ENCODE measurements at places on chromosomes 6 and 20. TPM values are rescaled to one million over a fixed set of nuclear protein-coding genes. Genes with fewer than 3 reads are reported as not detected.

GRCh38 chr20:3452136-3452535 is 18.7 kb upstream of the ATRN start:
- no peak overlapping the region for H3K4me3 ChIP-seq
- H3K27me3 ChIP-seq: no peaks in the 10 kb centered on the region
- H3K4me1 ChIP-seq: no peaks in the 10 kb centered on the region
- H3K36me3 ChIP-seq: no peaks in the 10 kb centered on the region
- H3K27ac ChIP-seq: no peak overlapping the region

DNA sequence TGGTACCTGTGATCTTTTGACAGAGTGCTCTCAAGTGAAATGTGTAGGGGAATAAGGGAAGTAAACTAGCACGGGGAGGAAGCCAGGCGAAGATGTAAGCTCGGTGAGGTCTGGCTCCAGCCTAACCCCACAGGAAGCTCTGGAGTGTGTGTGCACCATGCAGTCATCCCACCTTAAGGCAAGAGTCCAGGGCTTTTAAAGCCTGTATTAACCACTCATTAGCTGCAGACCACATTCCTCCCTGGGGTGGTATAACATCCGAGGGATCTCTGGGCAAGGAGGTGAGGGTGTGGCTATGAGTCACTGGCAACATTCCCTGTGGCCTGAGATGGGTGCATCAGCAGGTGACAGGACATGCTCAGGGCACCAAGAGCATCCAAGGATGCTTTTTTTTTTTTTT is 12.5 kb upstream of the RANBP9 start:
- no peaks in the 10 kb centered on the region for H3K27me3 ChIP-seq
- H3K4me1 ChIP-seq: no peaks in the 10 kb centered on the region
- H3K4me3 ChIP-seq: no peak overlapping the region
- no peaks in the 10 kb centered on the region for H3K36me3 ChIP-seq
- DNase-seq: no peak
- no peak overlapping the region for H3K27ac ChIP-seq

Gene LINC00237
- not detected for total RNA-seq

DNA sequence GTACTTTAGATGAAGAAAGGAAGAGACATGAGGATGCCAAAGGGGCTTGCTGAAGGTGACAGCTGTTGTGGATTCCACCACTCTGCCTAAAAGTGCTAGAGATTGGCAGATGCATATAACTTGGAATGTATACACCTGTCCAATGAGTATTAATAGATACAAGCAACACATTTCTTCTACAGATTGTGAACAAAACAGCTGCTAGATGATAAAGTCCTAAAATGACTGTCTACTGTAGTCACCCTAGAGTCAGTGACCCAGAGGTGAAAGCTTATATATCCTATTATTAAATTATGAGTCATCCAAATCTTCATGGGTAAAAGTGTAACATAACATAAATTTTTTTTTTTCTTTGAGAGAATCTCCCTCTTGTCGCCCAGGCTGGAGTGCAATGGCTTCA is 5.2 kb downstream of the RNF217 start:
- no peaks in the 10 kb centered on the region for H3K27me3 ChIP-seq
- peak overlapping the region; percentile 99 for H3K27ac ChIP-seq
- H3K4me3 ChIP-seq: peak overlapping the region; percentile 8
- no peaks in the 10 kb centered on the region for H3K36me3 ChIP-seq
- peaks cover 76% of the 10 kb centered on the region for H3K4me1 ChIP-seq

DNA sequence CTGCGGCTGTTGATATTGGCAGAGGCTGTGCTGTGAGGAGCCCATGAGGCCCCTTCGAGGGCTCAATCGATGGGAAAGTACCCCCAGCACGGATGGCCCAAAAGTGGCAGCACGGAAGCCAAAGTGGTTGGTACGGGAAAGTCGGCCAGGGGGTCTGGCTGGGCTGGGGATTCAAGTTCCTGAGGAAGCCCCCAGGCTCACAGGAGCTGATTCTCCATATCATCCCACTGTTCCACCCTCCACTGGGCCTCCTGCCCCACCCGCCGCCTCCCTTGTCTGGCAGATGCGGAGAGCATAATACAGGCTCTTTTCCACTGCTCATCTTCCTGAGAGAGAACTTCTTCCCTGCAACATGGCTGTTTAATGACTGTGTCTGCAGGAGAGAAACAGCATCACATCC is 217.8 kb upstream of the CST7 start:
- no peak overlapping the region for H3K4me3 ChIP-seq
- no peak for DNase-seq
- H3K36me3 ChIP-seq: no peaks in the 10 kb centered on the region
- no peak overlapping the region for H3K27ac ChIP-seq
- peaks cover 7% of the 10 kb centered on the region for H3K4me1 ChIP-seq

Gene TBPL1
- 6.6 TPM for total RNA-seq

Gene ID4
- 9.1 TPM for total RNA-seq

DNA sequence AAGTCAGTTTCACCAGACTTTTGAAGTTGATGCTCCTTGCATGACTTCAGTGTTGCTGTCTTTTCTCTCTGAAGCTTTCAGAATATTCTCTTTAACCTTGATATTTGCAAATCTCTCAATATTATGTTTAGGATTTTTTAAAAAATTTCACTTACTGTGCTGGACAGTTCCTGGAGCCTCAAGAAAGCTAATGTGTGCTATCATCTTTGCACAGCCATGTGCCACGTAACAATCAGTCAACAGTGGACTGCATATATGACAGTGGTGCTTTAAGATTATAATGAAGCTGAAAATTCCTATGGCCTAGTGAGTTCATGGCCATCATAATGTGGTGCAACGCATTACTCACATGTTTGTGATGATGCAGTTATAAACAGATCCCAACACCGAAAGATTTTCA is 59.1 kb upstream of the OGFRL1 start:
- no peak overlapping the region for H3K27ac ChIP-seq
- H3K36me3 ChIP-seq: no peaks in the 10 kb centered on the region
- H3K27me3 ChIP-seq: no peaks in the 10 kb centered on the region
- H3K4me3 ChIP-seq: no peak overlapping the region

- H3K36me3 ChIP-seq: no peaks in the 10 kb centered on the region
- DNase-seq: peak; percentile 28
- no peaks in the 10 kb centered on the region for H3K4me1 ChIP-seq
- no peak overlapping the region for H3K4me3 ChIP-seq
- H3K27me3 ChIP-seq: no peaks in the 10 kb centered on the region
- no peak overlapping the region for H3K27ac ChIP-seq
Observed at GRCh38 chr6:168122011-168122410, 43.0 kb upstream of the FRMD1 start.

DNA sequence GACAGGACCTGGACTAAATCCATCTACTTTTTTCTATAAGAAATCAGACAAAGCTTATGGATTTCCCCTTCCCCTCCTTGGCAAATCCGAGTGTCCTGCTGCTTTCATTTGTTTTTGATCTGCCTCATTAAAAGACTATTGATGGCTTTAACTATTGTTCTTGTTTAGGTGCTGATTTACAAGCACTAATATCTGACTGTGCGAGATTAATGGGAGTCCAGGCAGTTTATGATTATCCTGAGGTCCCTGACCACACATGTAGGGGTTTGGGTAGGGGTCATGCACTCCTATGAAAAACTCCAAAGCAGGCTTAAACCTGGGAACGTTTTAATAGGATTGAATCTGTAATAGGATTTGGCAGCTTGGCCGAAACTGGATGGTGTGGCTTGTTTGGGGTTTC is 317.5 kb upstream of the POU3F2 start:
- H3K27ac ChIP-seq: no peak overlapping the region
- no peak overlapping the region for H3K4me3 ChIP-seq
- H3K27me3 ChIP-seq: no peaks in the 10 kb centered on the region
- DNase-seq: no peak
- no peaks in the 10 kb centered on the region for H3K36me3 ChIP-seq
- no peaks in the 10 kb centered on the region for H3K4me1 ChIP-seq

Gene ECT2L
- not detected for total RNA-seq

- H3K27ac ChIP-seq: peak overlapping the region; percentile 87
- peak; percentile 74 for DNase-seq
- H3K36me3 ChIP-seq: peaks cover 28% of the 10 kb centered on the region
- no peaks in the 10 kb centered on the region for H3K4me1 ChIP-seq
- H3K27me3 ChIP-seq: no peaks in the 10 kb centered on the region
Observed at GRCh38 chr20:652615-653109, 338 bp downstream of the SRXN1 start.

DNA sequence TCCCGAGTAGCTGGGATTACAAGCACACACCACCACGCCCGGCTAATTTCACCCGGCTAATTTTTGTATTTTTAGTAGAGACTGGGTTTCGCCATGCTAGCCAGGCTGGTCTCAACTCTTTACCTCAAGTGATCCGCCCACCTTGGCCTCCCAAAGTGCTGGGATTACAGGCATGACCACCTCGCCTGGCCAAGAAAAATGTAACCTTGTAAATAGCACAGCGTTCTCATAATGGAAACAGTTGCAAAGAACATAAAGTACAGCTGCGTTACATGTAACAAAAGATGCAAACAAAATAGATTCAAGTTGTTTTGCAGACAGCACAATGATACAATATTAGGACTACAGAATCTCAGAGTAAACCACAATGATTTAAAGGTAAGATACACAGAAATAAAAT is 14.6 kb downstream of the TLDC2 start:
- no peak overlapping the region for H3K27ac ChIP-seq
- no peak overlapping the region for H3K4me3 ChIP-seq
- H3K4me1 ChIP-seq: peaks cover 12% of the 10 kb centered on the region
- H3K36me3 ChIP-seq: no peaks in the 10 kb centered on the region
- no peaks in the 10 kb centered on the region for H3K27me3 ChIP-seq

DNA sequence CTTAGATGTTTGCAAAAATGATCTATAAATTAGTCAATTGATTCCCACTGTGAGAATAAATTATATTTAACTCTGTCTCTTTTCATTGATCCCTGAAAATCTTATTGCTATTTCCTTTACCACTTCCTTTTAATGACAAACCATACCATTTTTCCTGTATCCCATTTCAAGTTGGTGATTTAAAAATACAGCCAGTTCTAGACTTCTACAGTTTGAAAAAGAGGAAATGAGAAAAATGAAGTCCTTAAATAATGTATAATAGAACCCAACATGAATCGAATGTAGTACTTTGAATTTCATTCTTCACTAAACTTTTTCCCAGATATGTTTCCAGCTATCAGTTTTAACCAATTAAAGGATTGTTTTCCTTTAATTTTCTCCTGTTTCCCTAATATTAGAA is 29.5 kb upstream of the SDHAF4 start:
- no peaks in the 10 kb centered on the region for H3K4me1 ChIP-seq
- H3K27ac ChIP-seq: no peak overlapping the region
- no peak for DNase-seq
- no peaks in the 10 kb centered on the region for H3K27me3 ChIP-seq
- no peak overlapping the region for H3K4me3 ChIP-seq
- H3K36me3 ChIP-seq: peaks cover 58% of the 10 kb centered on the region

Gene NAA20
- 26.3 TPM for total RNA-seq

GRCh38 chr6:1865585-1865984 is 255.9 kb downstream of the FOXC1 start:
- no peak for DNase-seq
- no peak overlapping the region for H3K27ac ChIP-seq
- H3K4me1 ChIP-seq: no peaks in the 10 kb centered on the region
- no peaks in the 10 kb centered on the region for H3K36me3 ChIP-seq
- H3K4me3 ChIP-seq: no peak overlapping the region
- H3K27me3 ChIP-seq: no peaks in the 10 kb centered on the region

Gene HLA-E
- total RNA-seq: 409 TPM

GRCh38 chr6:128271527-128271926 is 248.9 kb downstream of the PTPRK start:
- H3K27me3 ChIP-seq: no peaks in the 10 kb centered on the region
- no peak overlapping the region for H3K4me3 ChIP-seq
- H3K4me1 ChIP-seq: peaks cover 11% of the 10 kb centered on the region
- no peaks in the 10 kb centered on the region for H3K36me3 ChIP-seq

GRCh38 chr6:169490246-169490641 is 211.6 kb downstream of the WDR27 start:
- H3K36me3 ChIP-seq: no peaks in the 10 kb centered on the region
- no peaks in the 10 kb centered on the region for H3K27me3 ChIP-seq
- no peak overlapping the region for H3K4me3 ChIP-seq
- DNase-seq: no peak
- peaks cover 10% of the 10 kb centered on the region for H3K4me1 ChIP-seq
- no peak overlapping the region for H3K27ac ChIP-seq

- H3K36me3 ChIP-seq: no peaks in the 10 kb centered on the region
- no peak overlapping the region for H3K27ac ChIP-seq
- H3K4me1 ChIP-seq: no peaks in the 10 kb centered on the region
- no peak overlapping the region for H3K4me3 ChIP-seq
Observed at GRCh38 chr20:63782051-63782471, 42.5 kb downstream of the SLC2A4RG start.

GRCh38 chr20:24608926-24609667 is 139.7 kb downstream of the SYNDIG1 start:
- H3K27ac ChIP-seq: no peak overlapping the region
- no peaks in the 10 kb centered on the region for H3K4me1 ChIP-seq
- H3K36me3 ChIP-seq: no peaks in the 10 kb centered on the region
- H3K4me3 ChIP-seq: no peak overlapping the region
- DNase-seq: no peak
- H3K27me3 ChIP-seq: no peaks in the 10 kb centered on the region

Gene SLC22A2
- total RNA-seq: 0.28 TPM

Gene CTCFL
- total RNA-seq: not detected

DNA sequence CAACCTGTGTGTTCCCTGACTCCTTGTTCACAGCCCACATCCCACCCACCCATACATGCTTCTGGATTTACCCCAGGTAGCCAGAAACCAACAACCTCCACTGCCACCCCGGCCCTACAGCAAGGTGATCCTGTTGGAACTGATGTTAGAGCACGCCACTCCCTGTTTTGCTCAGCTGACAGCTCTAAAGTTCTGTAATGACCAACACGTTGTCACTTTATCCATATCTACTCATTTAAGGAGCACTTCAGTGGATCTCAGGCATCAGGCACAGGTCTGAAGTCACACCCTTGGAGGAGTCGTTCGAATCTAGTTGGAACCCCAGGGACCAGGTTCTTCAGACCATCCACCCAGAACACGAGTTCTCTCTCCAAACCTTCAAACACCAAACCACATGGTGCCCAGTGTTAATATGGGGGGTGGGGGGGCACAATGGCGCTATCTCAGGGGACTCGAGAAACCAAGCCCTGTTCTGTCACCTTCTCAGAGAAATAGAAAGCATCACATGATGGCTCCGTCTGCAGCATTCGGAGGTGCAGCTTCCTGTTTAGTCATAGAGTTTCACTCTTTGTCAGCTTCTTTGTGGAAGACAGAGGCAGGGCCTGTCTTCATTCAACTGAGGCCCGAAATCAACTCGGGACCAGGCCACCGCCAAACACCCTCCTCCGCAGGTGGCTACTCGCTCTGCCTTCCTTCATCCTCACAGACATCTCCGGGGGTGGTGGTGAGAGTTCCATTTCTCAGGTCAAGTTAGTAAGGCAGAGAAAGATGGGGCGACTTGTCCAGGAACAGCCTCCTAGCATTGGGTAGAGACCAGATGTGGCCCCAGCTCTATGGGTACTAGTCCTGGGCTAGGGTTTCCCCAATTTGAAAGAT is 142.2 kb downstream of the NFATC2 start:
- no peaks in the 10 kb centered on the region for H3K36me3 ChIP-seq
- no peaks in the 10 kb centered on the region for H3K4me1 ChIP-seq
- DNase-seq: no peak
- no peaks in the 10 kb centered on the region for H3K27me3 ChIP-seq

All from sigmoid colon (tissue), 7 donors.